Stimulated activated CD4-positive, alpha-beta T cell treated with anti-CD3 and anti-CD28 coated beads, Interleukin-1b, Interleukin-23, amount 100 ng/mL, for 24 hours (primary cell): ENCODE measurements at places on chromosomes 11 and 22.

GRCh38 chr22:50660306-50660705 is 12.3 kb upstream of the SHANK3 start:
- no peak for DNase-seq

DNA sequence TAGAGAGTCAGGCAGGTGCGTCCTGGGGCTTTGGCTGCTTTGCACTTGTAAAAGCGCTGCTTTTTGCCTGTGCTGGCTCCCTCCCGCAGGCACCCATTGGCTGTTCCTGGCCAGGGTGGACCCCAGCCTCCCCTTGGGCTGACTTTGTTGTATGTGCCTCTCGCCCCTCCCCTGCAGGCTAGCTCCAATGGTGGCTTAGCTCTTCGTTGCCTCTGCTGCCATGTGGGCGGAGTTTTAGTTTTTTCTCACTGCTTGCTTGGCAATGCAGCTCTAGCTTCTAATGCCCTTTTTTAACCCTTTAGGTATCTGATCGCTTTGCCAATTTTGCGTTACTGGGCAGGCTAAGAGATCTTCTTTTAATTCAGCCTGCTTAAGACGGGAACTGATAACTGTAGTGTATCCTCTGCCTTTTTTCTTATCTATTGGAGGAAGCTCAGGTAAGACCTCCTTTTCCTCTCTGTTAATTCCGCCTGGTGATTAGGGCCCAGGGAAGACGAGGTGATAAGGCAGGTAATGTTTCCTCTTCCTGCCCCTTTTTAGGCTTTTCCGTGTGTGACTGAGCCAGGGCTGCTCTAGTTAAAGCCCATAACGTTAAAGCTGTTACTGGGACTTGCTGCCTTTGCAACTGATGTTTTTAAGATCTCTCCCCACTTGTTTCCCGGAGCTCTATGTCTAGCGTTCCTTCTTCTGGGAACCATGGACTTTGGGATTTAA is 11.7 kb upstream of the GLYATL1 start:
- no peak for DNase-seq

- DNase-seq: no peak
Observed at GRCh38 chr11:124736736-124737135, 3.0 kb upstream of the NRGN start.

GRCh38 chr11:120183701-120184141 is 27.1 kb upstream of the OAF start:
- DNase-seq: no peak

DNA sequence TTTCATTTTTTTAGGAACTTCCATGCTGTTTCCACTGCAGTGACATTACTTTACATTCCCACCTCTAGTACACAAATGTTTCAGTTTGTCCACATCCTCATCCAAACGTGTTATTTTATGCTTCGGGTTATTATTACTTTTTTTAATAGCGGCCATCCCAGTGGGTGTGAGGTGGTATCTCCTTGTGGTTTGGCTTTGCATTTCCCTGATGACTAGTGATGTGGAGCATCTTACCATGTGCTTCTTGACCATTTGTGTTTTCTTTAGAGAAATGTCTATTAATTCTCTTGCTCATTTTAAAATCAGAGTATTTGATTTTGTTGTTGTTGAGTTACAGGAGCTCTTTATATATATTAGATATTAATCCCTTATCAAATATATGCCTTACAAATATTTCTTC is 70.3 kb upstream of the ANO1 start:
- DNase-seq: no peak

- no peak for DNase-seq
Observed at GRCh38 chr11:105838668-105839384, 183.2 kb downstream of the MSANTD4 start.
